ENCODE measurements at places on chromosomes 5 and 9.

DNA sequence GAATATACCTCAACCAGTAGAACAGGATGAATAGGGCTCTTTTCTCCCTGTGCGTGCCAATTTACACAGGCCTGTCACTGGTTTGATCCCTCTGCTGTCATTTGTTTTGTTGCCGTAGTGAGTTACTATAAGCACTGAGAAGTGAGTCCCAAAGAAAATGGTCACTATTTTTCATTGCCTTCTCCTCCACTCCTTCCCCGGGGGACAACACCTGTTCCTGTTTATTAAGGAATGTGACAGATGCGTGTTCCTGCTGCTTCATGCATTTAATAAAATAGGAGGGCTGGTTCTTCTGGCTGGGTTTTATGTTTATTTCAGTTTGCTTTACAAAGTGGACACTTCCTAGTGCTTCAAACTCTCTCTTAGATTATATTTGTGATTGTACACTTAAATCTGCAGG lies 6.4 kb downstream of the THBS4 start:
- no peak for DNase-seq

DNA sequence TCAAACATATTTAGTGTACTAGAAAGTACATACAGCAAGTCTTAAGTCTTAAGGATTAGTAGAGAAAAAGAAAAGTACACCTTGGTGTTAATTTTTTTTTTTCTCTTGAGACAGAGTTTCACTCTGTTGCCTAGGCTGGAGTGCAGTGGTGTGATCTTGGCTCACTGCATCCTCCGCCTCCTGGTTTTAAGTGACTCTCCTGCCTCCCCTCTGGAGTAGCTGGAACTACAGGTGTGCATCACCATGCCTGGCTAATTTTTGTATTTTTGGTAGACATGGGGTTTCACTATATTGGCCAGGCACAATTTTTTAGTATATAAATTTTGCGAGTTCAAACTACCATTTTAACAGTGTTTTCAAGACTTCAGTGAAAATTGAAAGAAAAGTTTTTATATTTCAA lies 1941.1 kb upstream of the CDH6 start:
- DNase-seq, result no peak

GRCh38 chr9:113572076-113572861 lies 108.7 kb downstream of the RGS3 start:
- DNase-seq, result no peak

DNA sequence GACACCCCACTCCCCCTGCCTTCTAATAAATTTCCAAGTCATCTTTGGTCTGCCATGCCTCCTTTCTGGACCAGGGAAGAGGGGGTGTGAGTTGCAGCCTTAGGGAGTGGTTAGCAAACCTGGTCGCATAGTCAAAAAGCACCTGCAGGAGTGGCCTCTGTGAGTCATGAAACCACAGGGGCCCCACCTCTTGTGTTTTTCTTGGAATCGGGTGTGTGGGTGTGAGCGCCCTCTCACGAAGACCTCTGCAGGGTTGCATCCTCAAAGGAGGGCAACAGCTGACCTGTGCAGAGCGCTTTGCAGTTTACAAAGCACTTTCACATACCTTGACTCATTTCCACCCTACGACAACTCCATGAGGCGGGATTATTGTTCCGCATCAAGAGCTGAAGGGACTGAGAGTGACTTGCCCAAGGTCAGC lies 36.8 kb upstream of the TEX48 start:
- no peak for DNase-seq

GRCh38 chr5:139445325-139446170 lies 6.2 kb upstream of the DNAJC18 start:
- no peak for DNase-seq

- no peak for DNase-seq
Observed at GRCh38 chr9:7125231-7125630, 367.5 kb downstream of the KDM4C start.

DNA sequence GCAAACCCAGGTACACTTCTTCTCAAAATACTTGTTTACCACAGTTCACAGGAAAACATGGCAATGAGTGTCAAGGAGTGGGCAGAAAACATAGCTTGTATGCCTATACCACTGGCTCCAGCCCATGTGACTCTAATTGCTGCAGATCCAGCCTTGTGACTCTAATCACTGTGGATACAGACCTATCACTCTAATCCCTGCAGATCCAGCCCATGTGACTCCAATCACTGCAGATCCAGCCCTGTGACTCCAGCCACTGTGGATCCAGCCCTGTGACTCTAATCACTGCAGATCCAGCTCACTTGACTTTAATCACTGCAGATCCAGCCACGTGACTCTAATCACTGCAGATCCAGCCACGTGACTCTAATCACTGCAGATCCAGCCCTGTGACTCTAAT lies 366.3 kb upstream of the IRX4 start:
- DNase-seq, result no peak

DNA sequence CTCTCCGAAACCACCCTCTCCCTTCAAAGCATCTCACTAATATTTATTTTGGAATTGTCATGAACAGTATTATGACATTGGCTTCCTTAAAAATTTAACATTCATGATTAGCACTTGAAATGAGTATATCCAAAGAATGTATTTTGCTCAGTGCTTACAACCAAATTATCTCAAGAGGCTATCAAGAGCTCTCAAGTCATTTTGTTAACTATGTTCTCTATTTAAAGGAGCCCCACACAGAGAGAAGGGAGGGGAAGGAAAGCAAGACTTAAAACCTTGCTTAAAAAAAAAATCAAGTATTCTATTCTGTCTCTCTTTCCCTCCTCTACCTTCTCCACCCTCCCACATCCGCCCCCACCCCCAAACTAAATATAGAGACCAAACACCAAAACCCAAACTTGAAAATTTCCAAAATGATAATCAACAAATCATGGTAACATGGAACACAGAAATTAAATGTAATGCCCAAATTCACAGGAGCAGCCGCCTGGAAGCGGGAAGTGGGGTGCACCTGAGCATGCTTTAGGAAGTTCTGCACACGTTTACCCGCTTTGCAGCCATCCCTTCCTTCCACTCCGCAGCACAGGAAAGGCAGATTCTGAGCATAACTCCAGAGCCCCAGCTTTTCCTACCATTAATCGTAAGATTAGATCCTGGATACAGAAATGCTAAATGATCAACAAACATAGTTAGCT lies 66.9 kb downstream of the EBF1 start:
- DNase-seq, result no peak

DNA sequence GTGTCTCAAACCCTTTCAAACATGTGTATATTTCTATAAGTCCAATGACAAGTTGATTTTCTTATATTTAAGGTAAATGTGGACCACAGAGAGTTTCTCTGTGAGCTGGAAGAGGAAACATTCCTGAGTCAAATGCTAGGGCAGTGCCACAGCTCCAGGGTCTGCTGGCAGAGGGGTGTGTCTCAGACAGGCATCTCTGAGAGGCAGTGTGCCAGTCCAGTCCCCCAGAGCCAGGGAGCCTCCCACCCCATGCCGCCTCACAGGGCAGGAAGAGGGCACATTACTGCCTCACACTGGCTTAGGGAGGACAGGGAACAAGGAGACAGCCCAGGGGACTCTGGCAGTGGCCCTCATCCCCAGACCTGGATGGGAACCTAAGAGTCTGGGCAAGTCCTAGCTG lies 120.2 kb downstream of the TENT4A start:
- no peak for DNase-seq

DNA sequence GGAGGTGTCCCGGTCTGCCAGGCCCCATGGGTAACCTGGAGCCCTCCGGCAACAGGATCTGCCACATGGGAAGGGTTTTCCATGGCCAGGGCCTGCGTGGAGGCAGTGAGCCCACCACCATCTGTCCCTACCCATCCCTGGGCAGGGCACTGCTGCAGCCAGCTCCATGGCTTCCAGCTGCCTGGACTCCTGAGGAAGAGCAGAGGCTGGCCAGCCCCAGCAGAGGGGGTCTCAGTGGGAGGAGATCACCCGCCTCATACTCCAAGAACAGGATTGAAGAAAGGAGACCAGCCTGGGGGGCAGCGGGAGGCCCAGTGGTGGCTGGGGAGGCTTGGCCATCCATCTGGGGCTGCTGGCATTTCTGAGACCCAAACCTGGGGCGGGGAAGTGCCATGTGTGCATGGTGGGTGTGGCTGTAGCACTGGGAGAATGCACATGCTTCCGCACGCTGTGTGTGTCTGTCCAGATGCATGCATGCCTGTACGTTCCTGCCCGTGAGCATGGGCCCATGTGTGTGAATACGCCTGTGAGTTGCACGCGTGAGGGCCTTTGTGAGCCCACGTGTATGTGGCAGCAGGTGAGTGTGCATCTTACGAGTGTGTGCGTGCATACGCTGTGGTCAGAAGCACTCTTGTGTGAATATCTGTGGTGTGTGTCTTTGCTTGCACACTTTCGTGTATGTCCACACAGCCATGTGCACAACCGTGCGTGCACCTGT lies 78.5 kb downstream of the LMX1B start:
- no peak for DNase-seq

- DNase-seq, result no peak
Observed at GRCh38 chr9:71766663-71767062, 1.6 kb downstream of the CEMIP2 start.

Data from NCI-H1436 treated with DMSO at 0.1 percent for 48 hours (cell line).